Renal pelvis (tissue), 12 donors: ENCODE measurements at places on chromosomes 3 and 15. TPM values are rescaled to one million over a fixed set of nuclear protein-coding genes. Genes with fewer than 3 reads are reported as not detected.

GUCA1C gene
- polyA plus RNA-seq = 0.57 TPM

NOX5 gene
- polyA plus RNA-seq = 0.61 TPM

U2SURP gene
- 160 TPM for polyA plus RNA-seq

SEC22A gene
- polyA plus RNA-seq = 24.8 TPM

NPRL2 gene
- 32.9 TPM for polyA plus RNA-seq

CLSTN2 gene
- 1.4 TPM for polyA plus RNA-seq

PGBD4 gene
- polyA plus RNA-seq = 2.2 TPM

ARHGAP31 gene
- polyA plus RNA-seq = 12.4 TPM

CLDN11 gene
- polyA plus RNA-seq = 168 TPM

ENTPD3 gene
- 2.0 TPM for polyA plus RNA-seq

DNA sequence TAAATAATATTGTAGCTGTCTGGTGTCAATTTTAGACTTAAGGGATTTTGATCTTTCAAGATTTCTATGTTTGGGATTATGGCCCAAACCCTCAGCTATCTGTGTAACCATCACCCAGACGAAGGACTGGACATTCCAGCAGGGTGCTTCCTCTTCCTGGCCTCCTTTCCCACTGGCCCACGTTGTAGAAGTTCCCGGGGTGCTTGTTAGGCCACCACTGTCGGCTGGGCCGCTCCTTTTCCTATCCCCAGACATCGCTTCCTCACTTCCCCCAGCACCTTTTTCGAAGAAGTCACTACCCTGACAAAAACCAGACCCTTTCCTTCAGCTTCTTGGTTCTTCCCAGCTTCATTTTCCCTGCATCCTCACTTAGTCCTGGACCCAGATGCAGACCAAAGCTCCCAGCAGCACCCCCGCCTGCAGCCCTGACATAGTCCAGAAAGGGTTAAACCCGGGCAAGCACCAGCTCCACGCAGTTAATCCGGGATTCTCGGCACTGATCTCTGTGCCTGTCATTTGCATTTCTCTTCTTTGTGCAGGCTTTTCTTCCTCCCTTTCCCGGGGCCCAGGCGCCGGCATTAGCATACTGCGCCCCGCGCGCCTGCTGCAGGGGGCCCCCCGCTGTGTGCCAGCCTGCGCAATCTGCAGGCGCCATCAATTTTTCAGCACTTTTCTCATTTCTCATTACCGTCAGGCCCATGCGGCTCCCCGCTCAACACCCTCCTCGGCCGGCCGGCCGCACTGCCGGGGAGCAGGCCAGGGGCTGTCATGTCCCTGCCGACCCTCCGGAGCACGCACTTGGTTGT is 90.6 kb downstream of the ZNF621 start:
- DNase-seq = peak; percentile 15

DNA sequence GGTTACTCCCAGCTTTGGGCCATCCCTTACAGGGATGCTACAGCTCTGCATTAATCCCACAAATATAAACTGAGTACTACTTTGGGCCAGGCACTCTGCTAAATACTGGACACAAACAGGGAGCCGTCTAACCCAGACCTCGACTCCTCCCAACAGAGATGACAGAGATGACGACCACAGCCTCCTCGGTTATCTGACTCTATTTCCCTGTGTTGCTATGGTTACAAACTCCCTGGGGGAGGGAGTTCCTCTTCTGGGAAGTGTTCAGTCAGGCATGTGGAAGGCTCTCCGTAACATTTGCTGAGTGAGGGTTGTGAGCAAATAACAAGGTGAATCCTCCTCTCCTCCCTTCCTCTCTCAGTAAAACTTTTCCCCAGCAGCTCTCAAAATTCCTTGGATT is 6.7 kb upstream of the CMTM7 start:
- peak; percentile 90 for DNase-seq

- no peak for DNase-seq
Measured at GRCh38 chr15:35784745-35785144, 238.8 kb upstream of the DPH6 start.

DNA sequence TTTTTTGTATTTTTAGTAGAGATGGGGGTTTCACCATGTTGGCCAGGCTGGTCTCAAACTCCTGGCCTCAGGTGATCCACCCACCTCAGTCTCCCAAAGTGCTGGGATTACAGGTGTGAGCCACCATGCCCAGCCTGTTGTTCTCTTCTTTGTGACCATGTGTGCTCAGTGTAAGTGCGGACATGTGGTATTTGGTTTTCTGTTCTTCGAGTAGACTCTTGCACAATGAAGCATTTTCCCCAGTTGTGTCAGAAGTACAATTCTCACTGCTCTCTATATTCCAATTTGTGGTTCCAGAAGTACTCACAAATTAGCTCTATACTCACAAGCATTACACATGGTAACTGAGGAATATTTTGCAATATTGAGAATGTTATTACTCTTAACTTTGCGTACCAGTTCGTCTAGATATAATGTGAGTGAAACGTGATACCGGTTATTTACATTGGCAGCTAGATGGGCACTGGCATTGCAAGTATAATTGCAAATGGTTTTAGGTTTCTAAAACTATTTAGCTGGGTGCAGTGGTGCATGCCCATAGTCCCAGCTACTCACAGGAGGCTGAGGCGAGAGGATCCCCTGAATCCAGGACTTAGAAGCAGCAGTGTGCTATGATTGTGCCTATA is 34.2 kb upstream of the MTMR14 start:
- DNase-seq = no peak

- DNase-seq = no peak
Measured at GRCh38 chr15:28068930-28069329, 30.2 kb downstream of the OCA2 start.

DNA sequence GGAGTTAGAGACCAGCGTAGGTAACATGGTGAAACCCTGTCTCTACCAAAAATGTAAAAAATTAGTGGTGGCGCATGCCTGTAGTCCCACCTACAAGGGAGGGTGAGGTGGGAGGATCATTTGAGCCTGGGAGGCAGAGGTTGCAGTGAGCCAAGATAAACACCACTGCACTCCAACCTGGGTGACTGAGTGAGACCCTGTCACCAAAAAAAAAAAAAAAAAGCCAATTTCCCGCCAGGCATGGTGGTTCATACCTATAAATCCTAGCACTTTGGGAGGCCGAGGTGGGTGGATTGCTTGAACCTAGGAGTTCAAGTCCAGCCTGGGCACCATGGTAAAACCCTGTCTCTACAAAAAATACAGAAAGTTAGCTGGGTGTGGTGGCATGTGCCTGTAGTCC is 6.9 kb downstream of the CNOT10 start:
- DNase-seq = no peak

DNA sequence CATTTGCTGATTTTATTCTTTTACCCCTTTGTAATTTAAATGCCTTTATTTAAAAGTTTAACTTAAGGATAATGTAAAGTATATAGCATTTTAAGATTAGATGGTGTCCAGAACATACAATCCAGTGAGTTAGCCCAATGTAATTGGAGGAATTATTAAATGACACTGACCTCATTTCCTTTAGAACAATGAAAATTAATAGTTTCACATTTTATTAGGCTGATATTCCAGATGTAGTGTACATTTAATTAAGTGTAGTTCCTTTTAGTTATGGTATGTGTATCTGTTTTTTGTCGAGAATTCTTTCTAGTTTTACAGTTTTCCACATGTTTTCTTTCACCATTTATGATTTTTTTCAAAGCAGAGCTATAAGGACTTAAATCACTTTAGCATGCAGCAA is 75.8 kb downstream of the RSRC1 start:
- DNase-seq = peak; percentile 4

DNA sequence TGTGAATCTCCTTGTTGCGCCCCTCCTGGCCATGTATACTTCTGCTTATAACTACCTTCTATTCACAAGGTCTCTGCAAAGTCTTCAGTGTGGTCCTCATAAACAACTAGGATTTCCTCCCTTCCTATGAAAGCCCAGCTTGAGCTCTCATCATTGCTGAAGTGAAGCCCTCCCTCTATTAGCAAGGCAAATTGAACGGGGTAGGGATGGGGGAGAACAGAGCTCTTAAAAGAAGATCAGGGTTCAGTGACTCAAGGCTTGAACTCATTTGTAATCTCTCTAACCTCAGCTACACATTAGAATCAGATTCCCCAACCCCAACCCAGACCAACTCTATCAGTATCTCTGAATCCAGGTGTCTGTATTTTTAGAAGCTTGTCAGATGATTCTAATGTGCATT is 88.3 kb upstream of the ST8SIA2 start:
- no peak for DNase-seq

- DNase-seq = no peak
Measured at GRCh38 chr3:145936971-145937370, 224.0 kb downstream of the PLOD2 start.

DNA sequence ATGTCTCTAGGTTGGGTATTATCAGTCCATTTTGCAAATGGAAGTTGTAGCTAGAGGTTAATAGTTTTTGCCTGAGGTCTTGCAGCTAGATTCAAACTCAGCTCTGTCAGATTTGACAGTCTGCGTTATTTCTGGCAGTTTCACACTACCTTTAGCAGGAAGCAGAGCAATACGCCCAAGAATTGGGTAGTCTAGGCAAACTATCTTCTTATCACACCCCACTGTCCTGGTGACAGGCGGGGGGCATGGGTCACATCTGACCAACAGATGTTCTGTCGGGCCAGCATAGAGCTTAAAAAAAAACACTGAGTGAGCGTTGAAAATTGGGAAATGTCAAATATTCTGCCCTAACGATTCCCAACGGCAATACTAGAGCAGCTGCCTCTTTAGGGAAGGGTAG is 5.7 kb downstream of the GPR160 start:
- no peak for DNase-seq

GRCh38 chr3:48528754-48529153 is 24.8 kb upstream of the SHISA5 start:
- no peak for DNase-seq

- DNase-seq = no peak
Measured at GRCh38 chr3:30248423-30248822, 358.0 kb upstream of the TGFBR2 start.

- no peak for DNase-seq
Measured at GRCh38 chr3:20317616-20318015, 131.6 kb upstream of the SGO1 start.

GRCh38 chr15:62972814-62973213 is 69.7 kb upstream of the TPM1 start:
- DNase-seq = no peak

DNA sequence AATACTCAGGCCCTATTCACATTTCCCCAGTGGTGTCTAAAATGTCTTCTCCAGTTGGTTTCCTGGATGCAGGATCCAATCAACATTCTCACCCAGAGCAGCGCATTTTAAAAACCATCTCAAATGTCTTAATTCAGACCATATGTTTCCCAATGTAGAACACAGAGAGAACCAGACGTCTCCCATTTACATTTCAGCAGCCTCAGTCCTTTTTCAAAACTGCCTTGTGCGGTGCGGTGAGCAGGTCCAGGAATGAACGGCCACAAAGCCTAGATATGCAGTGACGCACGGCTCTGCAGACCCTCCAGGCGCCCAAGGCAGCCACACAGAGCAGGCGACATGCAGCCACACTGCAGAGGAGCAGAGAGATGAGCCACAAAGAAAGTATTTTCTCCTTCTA is 66.1 kb upstream of the MEX3B start:
- DNase-seq = no peak

DNA sequence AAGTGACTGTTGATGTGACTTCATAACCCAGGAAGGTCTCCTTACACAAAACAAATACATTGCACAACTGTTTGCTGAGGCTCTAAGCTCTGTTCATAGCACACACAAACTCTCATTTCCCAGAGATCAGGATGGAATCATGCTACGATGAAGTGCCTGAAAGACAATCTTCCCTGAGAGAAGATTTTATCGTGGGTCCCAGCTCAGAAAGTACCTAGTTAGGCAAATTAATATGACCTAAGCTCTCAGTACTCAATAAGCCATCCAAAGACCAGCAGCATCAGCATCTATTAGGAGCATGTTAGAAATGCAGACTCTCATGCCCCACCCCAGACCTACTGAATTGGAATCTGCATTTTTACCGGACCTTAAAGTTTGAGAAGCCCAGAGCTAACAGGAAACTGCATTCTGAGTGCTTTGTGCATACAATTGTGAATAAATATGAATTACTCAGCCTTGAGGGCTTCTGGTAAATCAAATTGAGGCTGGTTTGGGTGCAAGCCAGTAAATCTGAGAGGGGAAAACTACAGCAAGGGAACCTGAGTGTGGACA is 161.5 kb upstream of the C2CD4B start:
- no peak for DNase-seq

- peak; percentile 28 for DNase-seq
Measured at GRCh38 chr3:119145500-119146167, at the start of gene TEX55. TEX55 (plus strand) TSS chr3:119146165; CDS start chr3:119146190, 25 bp downstream.

- DNase-seq = peak; percentile 48
Measured at GRCh38 chr3:185537369-185537970, 14.9 kb downstream of the LIPH start.
